ENCODE measurements at places on chromosomes 16 and 17.

- no peak for DNase-seq
Measured at GRCh38 chr17:78717431-78717980, 64.6 kb downstream of the CYTH1 start.

GRCh38 chr17:8754890-8755289, 3.5 kb downstream of the SPDYE4 start:
- no peak for DNase-seq

DNA sequence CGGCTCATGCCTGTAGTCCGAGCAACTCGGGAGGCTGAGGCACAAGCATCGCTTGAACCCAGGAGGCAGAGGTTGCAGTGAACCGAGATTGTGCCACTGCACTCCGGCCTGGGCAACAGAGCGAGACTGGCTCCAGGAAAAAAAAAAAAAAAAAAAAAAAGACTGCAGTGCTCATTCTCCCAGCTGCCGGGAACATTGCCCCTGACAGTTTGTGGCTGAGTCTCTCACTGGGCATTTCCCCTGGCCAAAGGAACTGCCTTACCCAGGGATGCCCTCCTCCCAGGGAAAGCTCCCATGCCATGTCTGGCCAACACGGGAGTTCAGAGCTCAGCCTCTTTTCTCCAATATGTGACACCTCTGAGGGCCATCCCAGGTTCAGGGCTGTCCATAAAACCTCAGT, 21.3 kb upstream of the USP10 start:
- no peak for DNase-seq

GRCh38 chr16:85768199-85768598, 17.3 kb upstream of the C16orf74 start:
- DNase-seq: no peak

- no peak for DNase-seq
Measured at GRCh38 chr16:65410801-65411200, 288.9 kb upstream of the CDH11 start.

DNA sequence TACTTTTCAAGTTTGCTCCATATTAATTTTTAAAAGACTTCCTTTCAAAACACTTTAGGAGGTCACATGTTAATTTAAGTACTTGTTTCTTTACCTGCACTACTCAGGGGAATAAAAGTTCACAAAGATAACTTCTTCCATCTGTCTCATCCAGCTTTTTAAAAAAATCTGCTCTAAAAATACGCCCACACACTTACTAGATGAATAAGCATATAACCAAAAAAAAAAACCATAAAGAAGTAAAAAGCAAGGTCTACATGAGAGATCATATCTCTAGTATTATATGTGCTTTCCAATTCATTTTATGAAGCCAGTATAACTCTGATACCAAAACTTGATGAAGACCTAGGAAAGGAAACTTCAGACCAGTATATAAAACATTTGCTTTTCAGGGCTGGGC, 17.2 kb downstream of the SKAP1 start:
- no peak for DNase-seq

Data from activated gamma-delta T cell (primary cell).